ENCODE measurements at places on chromosomes 11 and 22. TPM values are rescaled to one million over a fixed set of nuclear protein-coding genes. Genes with fewer than 3 reads are reported as not detected.

Gene F2
- 2.2 TPM for total RNA-seq

Gene PHLDA2
- total RNA-seq: 113 TPM

Gene OR51B5
- 0.13 TPM for total RNA-seq

Gene HTATIP2
- total RNA-seq: 198 TPM

Gene POU2AF2
- not detected for total RNA-seq

Gene LRRN4CL
- total RNA-seq: 0.24 TPM

Gene TEX12
- total RNA-seq: not detected

Gene WBP2NL
- not detected for total RNA-seq

Gene SHISAL1
- total RNA-seq: 3.4 TPM

Gene MIOX
- 0.11 TPM for total RNA-seq

All from A549 treated with Mapracorat at 1 μM for 4 hours (cell line).